ENCODE measurements at places on chromosomes 5 and 9. TPM values are rescaled to one million over a fixed set of nuclear protein-coding genes. Genes with fewer than 3 reads are reported as not detected.
A peak's percentile ranks its signal among the peaks of the same experiment; 100 is the strongest.

DNA sequence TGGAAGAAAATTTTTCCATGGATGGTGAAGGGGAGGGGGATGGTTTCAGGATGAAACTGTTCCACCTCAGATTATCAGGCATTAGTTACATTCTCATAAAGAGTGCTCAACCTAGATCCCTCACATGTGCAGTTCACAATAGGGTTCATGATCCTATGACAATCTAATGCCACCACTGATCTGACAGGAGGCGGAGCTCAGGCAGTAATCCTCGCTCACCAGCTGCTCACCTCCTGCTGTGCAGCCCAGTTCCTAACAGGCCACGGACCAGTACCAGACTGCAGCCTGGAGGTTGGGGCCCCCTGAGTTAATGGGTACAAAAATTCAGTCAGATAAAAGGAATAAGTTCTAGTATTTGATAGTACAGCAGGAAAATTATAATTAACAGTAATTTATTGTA is 337.2 kb downstream of the NPR3 start:
- no peak for DNase-seq

DNA sequence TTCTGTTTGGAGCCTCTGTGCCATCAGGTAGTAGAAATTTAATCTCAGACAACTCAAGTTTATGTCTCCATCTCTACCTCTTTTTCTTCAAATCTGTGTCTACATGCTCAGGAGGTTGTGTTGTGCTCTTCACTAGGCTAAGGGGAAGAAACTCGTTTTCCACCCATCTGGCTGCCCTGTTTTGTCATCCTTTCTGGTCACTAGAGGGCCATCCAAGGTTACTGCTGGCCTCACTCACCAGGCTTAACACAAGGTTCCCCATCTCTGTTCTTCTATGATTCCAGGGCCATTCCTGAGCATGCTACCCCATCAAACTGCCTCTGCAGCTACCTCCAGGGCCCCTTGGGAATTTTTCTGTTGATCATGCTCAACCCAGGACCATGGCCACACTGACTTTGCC is 213.3 kb upstream of the FBXL7 start:
- no peak for DNase-seq

- DNase-seq, result no peak
These were observed 917.6 kb upstream of the DMAC1 start for GRCh38 chr9:8717146-8717545.

DNA sequence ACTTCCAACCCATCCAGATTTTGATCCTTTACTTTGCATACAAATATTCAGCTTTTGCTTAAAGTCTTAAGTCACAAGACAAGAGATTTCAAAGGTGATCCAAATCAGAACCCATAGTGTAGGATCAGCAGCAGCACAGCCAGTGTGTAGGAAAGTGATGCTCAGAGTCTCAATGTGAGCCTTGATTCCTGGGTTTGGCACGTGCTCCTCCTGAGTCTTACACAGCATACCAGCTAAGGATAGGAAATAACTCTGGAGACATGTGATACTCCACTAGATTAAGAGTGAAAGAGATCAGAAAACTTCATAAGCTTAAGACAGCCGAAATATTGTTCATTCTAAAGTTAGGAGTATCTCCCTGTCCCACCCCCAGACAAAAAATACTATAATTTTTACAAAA is 344.9 kb downstream of the SEMA5A start:
- no peak for DNase-seq

DNA sequence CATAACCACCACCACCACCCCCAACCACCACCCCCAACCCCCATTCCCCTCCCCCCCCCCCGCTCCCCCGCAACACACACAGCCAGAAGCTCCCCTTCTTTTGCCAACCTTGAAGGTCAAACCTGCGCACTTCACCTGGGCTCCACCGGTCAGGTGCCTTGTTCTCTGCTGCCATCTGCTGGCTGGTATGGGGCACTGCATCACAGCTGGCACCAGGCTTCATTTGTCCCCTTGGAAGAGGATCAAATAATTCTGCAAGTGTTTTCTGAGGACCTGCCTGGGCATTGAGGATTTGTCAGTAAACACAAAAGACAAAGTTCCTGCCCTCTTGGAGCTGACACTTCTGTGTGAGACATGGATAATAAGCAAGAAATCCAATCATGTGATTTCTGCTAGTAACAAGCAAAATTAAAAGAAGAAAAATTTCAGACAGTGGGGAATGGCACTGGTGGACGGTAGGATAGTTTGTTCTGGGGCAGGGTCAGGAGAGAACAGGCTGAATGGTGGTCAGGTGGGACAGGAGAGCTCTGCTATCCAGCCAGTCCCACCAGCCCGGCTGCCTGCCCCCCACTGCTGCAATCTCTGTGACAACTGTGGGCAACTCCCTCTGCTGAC is 55.6 kb upstream of the LMX1B start:
- peak; percentile 22 for DNase-seq

DNA sequence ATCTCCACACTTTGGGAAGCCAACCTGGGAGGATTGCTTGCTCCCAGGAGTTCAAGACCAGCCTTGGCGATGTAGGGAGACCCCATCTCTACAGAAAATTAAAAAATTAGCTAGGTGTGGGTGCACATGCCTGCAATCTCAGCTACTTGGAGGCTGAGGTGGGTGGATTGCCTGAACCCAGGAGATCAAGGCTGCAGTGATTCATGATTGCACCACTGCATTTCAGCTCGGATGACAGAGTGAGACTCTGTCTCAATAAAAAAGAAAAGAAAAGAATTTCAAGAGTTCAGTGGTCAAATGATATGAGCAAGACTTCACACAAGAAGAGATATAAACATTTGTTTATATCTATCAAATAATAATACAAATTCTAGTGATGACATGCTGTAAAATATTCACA is 23.0 kb upstream of the MTAP start:
- peak; percentile 27 for DNase-seq

- no peak for DNase-seq
These were observed 93.5 kb upstream of the HAND1 start for GRCh38 chr5:154571325-154572035.

DNA sequence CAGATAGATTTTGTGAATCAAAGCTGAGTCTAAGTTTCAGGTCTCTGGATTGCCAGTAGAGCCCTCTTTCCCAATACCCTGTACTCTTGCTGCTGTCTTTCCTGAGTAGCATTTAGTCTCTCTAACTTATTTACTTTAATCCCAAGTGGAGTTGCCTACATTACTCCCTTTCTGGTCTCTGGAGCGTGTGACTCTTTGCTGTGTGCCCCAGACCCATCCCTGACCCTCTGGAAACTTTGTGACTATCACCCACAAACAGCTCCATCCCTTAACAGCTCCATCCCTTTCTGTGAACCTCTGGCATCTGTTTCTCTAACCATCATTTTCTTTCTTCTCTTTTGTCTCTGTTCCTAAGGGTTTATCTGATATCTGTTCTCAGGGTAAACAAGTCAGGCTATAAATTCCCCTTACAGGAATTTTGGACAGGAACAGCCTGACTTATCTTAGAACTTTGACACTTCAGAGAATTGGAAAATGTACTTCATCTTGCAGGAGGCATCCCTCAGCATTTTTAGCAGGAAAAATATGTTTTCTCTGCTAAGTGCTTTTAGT is 1167.1 kb upstream of the SEMA6A start:
- DNase-seq, result no peak

DNA sequence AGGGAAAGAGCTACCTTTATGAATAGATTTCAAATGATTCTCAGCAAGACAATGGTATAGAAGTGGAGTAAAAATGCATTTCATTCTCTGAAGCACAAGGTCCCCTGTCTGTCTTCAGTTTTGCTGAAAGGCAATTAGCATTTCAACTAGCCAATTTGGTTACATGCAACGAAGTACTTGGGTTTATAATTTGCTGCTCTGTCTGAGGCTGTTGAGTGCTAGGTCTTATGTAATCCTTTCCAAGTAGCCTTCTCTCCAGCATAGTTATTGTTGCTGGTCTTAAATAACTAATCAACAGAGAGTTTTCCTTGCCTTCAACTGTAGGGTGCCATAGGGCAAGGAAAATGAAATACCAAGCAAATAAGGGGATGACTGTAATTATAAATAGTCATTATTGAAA is 4.5 kb downstream of the ADGRV1 start:
- no peak for DNase-seq

GRCh38 chr9:34254966-34255825 is 73.9 kb downstream of the KIF24 start:
- peak; percentile 39 for DNase-seq

DNA sequence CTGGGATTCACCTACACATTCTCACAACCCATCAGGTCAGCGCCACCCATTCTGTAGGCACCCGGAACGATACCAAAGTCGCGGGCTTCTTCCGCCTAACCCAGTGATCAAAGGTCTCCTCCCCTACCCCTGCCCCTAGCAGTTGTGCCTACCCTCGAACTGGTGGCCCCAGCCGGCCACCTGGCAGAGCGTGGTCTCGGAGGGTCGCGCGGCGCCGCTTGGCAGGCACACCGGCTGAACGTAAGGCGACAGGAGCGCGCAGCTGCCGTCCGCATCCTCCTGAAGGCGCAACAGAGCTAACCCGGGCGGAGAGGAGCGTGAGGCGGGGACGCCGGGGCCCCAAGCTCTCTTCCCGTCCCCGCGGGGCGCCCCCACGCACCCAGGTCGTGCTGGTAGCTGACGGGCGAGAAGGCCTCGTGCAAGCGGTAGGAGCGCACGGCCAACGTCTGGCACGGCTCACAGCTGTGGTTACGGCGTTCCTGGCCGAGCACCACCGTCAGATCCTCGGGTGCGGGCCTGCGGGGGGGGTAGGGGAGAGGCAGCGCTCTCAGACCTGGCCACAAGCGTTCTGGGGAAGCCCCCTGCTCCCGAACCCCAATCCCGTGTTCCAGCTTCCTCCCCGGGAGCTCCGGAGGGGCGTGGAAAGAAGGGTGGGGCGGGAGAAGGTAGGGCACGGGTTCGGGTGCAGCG is 2.8 kb upstream of the PFN3 start:
- DNase-seq, result peak; percentile 12

DNA sequence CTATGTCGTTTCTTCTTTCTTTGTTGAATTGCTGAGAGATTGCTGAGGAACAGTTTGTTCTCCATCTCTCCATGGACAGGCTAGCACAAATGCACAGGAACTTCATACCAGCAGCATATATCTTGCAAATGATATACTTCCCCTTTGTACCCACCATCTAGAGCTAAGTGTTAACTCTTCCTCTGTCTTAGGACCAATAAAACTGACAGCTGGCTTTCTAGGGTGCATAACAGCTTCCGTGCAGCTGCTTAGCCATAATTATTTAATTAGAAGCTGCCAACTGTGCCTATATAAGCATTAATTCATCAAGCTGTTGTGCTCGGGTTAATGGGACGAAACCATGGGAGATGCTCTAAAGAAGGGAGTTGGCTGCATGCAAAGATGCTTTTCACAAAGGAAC is 38.7 kb downstream of the KCTD16 start:
- DNase-seq, result no peak

DNA sequence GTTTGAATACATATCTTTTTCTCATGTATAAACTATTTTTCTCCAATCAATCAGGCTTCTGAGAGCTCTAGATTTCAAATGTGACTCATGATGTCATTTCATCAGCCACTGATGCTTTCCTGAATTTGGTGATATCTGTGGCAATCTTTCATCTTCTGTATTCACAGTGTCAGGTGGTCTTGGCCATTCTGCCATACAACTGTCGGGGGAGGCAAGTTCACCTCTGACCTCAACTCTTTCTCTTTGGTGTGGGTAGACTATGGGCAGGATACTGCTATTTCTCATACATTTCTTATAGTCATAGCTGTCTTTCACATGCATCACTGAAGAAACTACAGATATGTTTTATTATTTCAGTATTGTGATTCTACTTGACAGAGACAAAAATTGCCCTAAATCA is 414.1 kb upstream of the MEF2C start:
- no peak for DNase-seq

GRCh38 chr5:18465833-18466681 is 831.8 kb downstream of the TAF11L14 start:
- peak; percentile 1 for DNase-seq

DNA sequence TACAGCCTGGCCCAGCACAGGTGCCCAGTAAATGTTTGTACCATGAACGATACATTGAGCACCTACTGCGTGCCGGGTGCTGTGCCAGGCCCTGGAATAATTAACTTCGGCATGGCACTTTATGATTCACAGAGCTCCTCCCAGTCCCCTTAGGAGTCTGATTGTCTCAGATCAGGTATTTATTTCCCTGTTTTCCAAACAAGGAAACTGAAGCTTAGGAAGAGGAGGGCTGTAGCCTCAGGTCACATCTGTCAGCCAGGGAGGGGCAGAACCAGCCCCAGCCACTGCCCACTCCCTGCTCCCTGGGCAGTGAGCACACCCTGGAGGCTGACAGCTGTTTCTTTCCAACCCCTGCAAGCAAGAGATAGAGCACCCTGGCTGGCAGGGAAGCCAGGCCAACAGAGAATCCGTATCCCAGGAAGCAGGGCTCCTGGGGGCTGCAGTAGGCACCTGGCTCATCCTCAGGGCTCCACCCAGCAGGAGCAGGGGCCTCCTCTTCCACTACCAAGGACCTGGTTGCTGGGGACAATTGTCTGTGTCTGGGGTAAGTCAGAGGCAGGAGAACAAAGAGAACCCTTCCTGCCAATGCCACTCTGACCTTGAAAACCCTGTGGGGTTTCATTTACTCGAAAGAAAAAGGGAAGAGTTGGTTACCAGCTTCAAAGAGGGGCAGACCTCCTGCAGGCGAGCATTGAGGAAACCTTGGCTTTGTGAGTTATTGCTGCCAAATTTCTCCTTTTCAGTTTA is 69.0 kb downstream of the DAB2IP start:
- no peak for DNase-seq

DNA sequence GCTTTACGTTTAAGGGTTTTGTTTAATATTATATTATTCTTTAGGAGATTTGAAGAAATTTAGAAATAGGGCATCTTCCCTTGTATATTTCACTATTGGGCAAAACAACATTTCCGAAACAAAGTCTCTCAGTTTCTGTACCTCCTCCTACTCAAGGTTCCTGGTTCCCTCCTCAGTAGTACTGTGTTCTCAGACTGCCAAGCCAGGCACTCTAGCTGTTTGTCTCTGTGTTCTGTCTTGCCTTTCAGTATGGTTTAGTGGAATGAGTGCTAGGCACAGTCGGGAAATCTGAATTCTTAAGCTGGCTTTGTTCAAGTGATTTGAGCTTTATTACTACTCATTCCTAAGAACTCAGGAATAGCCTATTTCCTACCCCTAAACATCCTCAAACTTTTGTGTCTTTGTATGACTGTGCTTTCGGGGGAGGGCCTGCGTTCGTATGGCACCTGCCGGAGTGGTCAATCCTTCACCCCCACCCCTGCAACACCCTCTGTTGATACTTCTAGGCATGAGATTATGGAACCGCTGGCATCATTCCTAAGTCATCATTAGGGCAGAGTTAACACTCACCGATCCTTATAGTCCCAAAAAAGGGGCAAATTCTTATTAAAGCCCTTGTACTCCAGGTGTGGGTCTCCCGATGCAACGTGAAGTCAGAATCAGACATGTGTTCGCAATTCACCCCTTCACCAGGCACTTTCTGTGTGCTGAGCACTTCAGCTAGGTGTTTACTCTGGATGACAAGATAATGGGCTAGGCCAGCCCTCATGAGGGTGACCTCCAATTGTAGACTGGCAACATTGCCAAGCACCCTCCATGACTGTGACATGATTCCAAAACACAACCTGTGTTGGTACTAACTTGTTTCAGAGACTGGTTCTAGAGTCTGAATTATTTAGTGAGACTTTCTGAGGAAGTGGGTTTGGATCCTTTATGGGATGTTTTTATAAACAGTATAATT is 24.5 kb downstream of the SNX18 start:
- no peak for DNase-seq

Gene PCDHA1
- not detected for total RNA-seq

Gene ADAMTS12
- total RNA-seq, result 51.3 TPM

Gene SHOC1
- total RNA-seq, result not detected

Gene PKD2L2
- not detected for total RNA-seq

Gene SLC12A7
- total RNA-seq, result 3.3 TPM

Gene LURAP1L
- 6.1 TPM for total RNA-seq

Gene PCA3
- not detected for total RNA-seq

Gene TPM2
- total RNA-seq, result 1,994 TPM

Gene SLC6A7
- not detected for total RNA-seq

Gene TMEM252
- total RNA-seq, result not detected

Gene SCAI
- total RNA-seq, result 14.5 TPM
